ENCODE measurements at places on chromosomes 2 and 18.
A peak's percentile ranks its signal among the peaks of the same experiment; 100 is the strongest.

DNA sequence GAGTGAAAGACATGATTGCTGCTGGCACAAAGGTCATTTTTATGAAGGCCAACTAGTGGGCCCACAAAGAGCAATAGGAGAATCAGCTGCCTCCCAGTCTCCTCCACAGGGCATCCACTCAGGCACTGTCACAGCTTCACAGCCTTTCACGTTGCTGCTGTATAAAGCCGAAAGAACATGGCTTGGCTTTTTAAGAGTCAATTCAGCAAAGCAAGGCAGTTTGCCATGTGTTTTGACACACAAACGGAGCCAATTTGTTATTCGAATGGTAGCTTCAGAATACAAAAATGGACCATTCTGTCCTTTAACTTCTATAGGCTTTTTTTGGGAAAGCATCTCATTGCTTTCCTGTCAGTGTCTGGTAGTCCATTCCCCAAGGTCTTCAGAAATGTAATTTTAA is 283.4 kb upstream of the PARD3B start:
- DNase-seq: no peak

- no peak for DNase-seq
Observed at GRCh38 chr2:177124371-177124770, 88.2 kb upstream of the HNRNPA3 start.

DNA sequence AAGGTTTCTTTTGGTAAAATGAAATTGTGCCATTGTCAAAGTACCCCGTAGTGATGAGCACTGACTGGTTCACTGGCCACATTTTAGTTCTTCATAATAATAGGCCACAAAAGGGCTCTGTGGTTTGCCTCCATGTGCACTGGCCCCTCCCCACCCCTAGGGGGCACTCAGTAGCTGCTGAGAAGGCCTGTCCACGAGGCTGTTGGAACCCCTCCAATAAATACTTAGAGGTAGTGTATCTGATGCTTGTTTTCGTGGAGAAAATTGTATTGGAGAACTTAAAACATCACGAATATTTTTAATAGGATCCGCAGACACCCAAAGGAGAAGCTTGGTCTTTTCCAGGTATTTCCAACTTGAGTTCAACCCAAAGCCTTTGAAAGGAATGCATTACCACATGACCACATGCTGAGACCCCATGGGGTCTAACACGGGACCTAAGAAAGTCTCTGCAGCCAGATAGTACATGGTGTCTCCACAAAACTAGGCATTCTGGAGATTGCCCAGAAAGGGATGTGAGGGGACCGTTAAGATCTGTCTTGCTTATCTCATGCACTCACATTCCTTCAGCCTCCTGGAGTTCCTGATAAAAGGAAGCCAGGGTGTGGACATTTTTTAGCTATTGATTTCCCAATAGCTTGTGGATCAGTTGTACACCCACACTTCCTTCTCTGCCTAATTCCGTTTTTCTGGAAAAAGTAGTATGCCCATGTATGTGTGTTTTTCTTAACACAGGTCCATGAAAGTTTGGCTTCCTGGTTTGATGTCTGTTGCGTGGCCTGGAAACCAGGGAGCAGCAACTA is 28.5 kb upstream of the NOSTRIN start:
- peak; percentile 29 for DNase-seq

DNA sequence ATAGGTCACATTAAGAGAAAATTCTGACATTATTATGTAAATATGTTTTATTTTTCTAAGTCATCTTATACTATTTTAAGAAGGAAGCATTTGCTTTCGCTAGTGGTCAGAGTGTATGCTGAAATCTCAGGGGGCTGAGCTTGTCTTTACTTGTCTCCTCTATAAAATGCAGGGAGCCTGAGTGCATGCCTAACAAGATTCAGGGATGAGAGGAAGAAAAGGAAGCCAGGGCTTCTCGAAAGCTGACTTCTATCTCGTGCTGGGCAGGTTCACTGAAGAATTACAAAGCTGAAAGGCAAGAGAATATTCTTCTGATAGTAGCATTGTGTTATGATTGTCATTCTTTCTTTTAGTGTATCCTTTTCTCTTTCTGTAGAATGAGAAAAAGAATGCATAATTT is 467.4 kb downstream of the SOX11 start:
- no peak for DNase-seq

DNA sequence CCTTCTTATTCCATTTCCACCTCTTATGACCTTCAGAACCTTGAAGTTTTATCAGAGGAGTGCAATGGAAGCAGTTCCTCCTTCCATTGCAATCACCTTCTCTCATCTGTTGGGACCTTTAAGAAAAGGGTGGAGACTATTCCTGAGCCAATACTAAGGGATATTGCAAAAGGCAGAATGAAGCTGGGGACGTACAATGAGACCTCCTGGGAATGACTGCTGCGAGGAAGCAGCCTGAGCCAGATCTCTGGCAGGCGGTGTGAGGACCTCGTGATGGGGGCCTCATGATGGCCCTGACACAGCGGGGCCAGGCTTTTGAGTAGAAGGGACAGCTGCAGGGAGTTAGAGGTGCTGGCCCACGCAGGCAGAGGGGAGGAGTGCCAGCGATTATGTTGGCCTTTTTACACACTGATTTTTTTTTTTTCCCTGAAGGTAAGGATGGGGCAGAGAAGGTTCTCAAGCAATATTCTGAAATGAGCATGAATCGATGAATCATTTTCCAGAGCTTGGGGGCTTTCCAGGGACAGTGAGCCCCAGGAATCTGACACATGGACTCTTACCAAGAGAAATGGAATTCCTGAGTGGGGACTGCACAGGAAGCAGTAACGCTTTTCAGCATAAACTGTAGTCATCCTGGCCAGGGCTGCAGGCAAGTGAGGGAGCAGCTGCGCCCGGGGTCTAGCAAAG is 40.0 kb upstream of the LAPTM4A start:
- peak; percentile 86 for DNase-seq

Data from femur (tissue), 1 donor.